ENCODE measurements at places on chromosomes 3 and 15.

- DNase-seq = no peak
Observed at GRCh38 chr3:108090049-108090700, 656 bp downstream of the CD47 start.

DNA sequence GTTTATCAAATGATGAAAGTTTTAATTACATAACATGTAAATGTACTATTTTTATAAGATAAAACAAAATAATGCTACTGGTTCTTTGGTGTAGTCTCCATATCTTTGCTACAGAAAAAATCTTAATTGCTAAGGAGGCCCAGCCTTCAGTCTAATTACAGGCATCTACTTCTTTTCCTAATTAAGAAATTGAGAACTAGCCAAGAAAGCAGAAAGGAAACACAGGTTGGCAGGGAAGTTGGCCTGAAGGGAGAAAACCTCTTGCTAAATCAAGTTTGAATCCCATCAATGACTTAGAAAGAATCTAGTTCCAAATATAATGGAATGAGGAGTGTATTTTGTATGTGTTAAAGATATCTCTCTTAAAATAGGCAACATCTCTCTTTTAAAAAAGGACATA, 212.4 kb upstream of the ARL6 start:
- no peak for DNase-seq

GRCh38 chr3:195757827-195758226, 37.0 kb downstream of the MUC20 start:
- no peak for DNase-seq

DNA sequence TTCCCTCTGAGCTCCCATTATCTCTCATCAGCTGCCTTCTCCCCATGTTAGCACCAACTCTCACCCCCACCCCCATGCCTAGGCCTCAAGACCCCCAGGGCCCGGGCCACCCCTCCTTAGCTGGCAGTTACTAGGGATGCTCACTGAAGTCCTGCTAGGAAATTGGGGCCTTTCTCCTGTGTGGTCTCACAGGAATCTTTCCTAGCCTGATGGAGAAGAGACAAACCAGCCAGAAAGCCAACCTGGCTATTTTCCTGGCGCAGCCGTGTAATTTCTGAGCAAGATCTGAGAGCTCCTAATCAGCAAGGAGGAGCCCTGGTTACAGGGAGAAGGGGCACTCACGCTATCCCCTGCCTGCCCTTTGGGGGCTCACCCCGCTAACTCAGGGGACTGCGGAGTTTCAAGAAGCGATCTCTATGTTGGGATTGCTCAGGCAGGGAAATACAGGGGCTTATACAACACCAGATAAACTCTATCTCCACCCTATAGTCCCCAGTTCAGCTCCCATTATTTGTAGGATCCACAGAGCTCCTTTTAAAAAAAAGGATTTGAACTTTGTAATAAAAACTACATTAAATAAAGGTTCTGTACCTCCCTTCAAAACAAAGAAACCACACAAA, 25.2 kb downstream of the NR2F2 start:
- no peak for DNase-seq

DNA sequence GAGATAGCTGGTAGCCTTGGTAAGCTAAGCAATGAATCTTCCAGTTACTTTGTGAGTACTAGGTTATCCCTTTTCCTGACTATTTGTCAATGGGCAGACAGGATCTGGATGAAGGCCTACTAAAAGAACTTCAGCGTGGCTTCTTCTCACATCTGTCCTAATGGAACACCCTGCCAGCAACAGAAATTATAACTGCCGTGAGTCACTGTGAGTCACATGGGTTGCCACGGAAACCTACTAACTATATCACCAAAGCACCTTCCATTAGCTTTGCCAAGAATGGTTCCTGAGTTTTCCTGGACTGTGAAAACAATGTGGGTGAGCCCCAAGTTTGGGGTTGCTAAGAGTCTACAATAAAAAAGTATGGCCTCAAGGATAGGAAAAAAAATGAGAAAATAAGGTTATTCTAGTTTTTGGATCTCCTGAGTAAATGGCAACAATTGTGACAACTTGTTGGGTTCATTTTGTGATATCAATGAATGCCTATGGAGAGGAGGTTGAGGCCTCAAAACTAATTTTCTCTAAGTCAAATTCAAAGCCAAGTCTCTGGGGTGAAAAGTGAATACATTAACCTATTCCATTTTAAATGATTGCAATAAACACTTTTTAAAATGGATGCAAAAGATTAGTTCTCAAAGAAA, 195.1 kb upstream of the ICE2 start:
- DNase-seq = no peak

GRCh38 chr3:1468145-1468544, 375.3 kb downstream of the CNTN6 start:
- DNase-seq = no peak

DNA sequence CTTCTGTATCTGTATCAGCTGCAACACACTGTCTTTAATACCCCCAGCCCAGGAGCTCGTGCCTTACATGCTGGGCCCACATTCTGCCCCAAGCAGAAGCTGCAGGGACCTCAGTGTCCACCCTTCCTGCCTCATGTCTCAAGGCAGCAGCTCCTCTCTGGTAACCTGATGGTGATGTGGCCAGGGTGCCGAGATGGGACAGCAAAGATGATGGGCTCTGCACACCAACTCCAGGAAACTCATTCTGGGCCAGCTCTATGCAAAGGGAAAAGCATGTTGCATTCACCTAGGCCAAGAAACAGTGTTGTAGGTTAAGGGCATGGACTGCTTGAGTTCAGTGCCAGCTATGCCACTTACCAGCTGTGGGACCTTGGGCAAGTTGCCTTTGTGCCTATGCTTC, 79.5 kb upstream of the PRR23C start:
- DNase-seq = no peak

GRCh38 chr15:45201869-45202268, 14.1 kb upstream of the SHF start:
- no peak for DNase-seq

GRCh38 chr3:156448300-156448699, 106.6 kb downstream of the SSR3 start:
- DNase-seq = no peak

- no peak for DNase-seq
Observed at GRCh38 chr3:47455806-47456452, 19.8 kb downstream of the SCAP start.

DNA sequence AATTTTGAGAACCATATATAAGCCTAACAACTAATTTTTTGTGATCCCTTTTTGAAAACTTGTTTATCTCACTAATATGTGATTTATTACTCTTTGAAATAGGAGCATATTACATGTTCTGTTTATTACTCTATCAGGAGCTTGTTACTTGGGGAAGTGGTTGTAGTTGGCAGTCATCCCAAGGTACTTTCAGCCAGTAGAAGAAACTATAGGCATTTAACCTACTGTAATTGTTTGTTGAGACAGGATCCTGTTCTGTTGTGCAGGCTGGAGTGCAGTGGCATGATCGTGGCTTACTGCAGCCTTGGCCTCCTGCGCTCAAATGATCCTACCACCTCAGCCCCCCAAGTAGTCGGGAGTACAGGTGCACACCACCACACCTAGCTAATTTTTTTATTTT, 195.6 kb downstream of the TCF12 start:
- DNase-seq = no peak

DNA sequence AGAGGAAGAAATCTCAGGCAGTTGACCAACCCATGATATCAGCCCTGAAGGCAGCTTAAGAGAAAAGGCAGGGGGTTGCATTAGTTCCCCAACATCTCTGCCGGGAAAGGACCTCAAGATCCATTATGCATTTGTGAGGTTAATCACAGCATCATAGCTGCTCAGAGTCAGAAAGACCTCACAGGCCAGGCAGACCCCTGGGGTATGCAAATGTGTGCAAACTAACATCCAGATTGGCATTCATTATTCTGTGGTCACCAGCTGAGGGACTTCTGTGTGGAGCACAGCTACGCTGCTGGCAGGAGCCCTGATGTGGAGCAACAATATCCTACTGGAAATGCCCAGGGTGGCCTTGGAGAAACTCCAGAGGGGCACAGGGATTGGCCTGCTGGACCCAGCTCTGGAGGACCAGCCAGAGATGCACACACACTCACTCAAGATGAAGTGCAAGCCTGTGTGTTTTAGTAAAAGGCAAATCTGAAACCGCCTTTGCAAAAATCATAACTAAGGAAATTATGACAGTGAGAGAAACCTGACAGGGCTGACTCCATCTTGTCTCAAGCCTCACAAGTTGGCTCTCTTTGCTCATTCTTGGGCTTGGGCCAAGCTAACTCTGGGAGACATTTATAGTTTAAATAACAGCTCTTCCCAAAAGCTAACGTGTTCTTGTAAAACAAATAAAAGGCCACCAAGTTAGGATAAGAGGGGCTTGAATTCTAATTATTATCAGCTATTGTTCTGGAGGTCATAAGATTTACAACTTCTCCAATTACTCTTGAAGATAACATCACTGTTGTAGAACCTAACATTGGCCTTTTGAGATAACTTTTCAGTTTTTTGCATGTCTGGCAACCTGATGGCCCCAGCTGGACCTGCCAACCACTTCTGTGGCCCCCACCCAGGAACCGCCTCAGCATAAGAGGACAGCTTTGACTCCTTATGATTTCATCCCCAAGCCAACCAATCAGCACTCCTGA, 257.1 kb downstream of the UACA start:
- DNase-seq = no peak

- no peak for DNase-seq
Observed at GRCh38 chr15:101445562-101446517, 43.7 kb downstream of the PCSK6 start.

DNA sequence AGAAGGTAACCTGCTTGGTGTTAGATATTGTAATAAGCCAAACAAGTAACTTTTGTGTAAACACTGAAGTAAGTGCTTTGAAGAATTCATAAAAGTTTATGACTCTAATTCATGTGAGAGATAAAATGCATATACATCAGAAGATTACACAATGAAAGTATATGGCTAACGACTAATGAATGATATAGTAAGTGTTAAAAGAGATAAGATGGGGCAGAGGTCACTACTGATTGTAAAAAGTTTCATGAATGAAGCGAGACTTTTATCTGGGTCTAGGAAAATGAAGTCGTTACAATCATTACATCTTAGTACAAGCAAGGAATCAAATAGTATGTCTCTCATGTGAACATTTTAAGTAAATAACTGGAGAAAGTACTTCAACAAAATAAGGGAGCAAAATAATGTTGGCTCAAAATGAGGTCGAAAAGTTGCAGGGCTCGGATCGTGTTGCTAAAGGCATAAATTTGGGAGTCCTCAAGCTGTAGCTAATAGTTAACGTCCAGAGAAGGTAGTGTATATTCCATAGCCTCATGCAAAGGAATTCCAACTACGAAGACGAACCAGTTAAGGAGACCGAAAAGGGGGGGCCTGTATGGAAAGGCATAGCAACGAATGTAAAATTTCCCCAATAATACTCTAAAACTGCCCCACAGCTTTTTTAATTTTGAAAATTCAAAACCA, 984 bp upstream of the DUT start:
- no peak for DNase-seq

GRCh38 chr15:22786868-22787698, 639 bp downstream of the NIPA1 start:
- no peak for DNase-seq

DNA sequence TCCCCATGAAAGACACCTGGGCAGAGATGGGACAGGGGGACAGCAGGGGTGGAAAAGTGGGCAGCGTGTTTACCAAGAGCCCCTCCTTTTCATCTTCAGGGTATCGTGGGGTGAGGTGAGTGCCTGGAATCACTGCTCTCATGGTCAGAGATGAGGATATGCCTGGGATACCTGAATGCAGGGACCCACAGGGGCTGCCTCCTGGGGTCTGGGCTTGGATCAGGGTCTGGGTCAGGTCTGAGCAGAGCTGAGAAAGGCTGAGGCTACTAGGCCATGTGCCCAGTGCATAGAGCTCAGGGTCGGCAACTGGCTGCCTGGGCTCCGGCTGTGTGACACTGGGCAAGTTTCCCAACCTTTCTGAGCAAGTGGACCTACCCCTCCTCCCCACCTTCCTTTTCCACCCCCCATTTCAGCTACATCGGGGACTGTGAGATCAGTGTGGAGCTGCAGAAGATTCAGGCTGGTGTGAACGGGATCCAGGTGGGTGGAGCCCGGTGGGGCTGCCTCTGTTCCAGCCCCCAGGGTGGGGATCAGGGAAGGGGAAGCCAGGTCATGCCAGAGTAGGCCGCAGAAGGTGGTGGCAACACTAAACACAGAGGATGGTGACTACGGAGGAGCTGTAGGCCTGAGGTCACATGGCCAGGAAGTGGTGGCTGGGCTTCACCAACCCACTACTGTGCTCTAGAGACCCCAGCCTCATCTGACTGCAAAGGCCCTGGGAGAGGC, 24.5 kb downstream of the ESYT3 start:
- no peak for DNase-seq

- DNase-seq = no peak
Observed at GRCh38 chr3:117059067-117059955, 349.7 kb downstream of the TUSC7 start.

DNA sequence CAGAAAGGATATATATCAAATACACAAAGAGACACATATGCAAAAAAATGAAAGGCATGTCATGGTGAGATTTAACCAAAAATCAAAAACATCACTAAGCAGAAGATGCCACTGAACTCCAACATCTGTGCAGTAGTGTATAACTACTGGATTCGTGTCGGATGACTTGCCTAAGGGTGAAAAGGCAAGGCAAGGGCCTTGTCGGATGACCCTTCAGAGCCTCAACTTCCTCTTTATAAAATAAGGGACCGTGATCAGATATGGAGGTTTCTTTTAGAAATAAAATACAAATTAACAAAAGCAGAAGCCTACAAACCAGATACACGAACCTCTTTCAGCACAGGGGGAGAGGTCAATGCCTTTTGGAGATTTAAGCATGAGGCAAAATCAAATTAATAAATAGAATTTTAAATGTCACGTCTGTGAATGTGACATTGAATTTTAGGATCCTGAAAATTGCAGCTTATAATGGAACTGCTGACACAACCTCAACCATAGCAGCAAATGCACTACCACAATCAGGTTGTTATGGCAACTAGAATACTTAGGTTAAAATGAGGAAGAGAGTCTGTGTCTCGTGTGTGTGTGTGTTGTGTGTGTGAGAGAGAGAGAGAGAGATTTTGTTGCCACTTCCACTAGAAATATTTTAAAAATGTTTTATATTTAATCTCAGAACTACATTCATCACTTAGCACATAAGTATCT, 8.3 kb upstream of the CHRM5 start:
- DNase-seq = no peak

All from stimulated activated CD8-positive, alpha-beta memory T cell treated with anti-CD3 and anti-CD28 coated beads, Interleukin-2, amount 100 ng/mL, for 1 hour (primary cell).